ENCODE measurements at places on chromosomes 4 and X.

- DNase-seq, result no peak
Measured at GRCh38 chr4:67282749-67283148, 262.6 kb downstream of the CENPC start.

- DNase-seq, result no peak
Measured at GRCh38 chr4:79632114-79632513, 224.1 kb upstream of the GK2 start.

DNA sequence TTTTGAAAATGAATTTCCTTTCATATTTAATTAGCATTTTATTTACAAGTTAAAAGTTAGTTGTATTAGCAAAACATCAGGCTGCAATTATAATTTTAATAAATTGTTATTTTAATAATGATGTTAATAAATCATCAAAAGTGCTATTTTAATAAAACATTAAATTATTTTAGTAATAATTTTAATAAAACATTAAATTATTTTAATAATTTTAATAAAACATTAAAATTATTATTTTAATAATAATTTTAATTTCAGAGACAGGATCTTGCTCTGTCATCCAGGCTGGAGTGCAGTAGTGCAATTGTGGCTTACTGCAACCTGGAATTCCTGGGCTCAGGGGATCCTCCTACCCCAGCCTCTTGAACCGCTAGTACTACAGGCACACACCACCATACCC, 10.8 kb downstream of the RAP2C start:
- no peak for DNase-seq

DNA sequence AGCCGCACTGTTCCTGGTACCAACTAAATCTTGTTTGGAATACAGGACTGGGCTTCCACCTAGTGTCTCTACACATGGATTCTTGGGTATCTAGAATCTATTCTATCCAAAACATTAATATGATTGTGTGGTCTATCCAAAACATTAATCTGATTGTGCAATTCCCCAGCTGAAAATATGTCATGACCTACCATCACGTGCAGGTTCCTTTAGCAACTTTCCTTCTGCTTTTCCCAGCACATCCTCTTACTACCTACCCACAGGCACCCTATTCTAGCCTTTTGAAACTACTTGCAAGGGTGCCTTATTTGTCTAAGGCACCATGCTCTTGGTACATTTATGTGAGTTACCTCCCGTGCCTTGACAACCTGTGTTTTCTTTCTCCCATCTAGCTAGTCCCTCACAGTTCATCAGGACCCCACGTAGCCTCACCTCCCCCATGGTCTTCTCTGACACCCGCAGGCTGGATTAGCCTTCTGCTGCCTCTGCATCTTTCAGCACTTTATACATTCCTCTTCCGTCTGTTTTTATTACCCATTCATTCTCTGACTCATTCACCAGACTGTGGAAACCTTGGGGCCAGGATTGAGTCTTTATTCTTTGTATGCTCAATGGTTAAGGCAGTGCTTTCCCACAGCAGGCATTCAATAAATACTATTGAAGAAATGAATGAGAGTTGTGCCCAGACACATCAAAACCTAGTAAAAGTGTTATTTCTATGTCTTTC, 88.8 kb upstream of the FAM9B start:
- DNase-seq, result no peak

GRCh38 chr4:66609014-66609413, 936.3 kb downstream of the CENPC start:
- DNase-seq, result no peak

DNA sequence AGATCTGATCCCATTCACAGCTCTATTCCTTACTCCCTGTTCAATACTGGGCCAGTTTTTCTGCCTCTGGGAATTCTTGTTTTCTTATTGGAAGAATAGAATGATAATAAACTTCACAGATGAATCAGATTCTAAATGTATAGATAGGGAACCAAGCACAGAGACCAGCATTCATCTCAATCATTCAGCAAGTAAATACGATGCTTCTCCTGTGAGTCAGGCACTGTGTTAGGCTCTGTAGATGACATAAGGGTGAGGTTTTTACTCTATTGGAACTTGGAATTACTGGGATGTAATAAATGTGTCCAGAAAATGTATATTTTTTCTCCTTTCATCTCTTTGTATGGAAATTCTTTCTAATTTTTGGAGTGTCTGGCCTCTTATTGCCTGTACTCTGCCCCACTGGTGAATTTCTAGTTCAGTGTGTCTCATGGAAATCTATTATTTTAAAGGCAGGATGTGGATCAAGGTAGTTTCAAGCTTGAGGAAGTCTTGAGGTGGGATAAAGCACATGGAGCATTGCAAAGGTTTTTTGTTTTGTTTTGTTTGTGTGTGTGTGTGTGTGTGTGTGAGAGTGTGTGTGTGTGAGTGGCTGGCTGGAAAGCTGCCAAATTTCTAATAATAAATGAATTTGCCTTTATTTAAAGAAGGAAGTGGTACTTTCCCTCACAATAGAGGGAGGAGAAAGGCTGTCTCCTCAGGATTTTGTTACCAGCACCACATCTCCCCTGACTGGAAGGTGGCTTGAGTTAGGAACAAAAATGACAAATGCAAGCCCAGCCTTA, 117.9 kb upstream of the HS3ST1 start:
- no peak for DNase-seq

GRCh38 chrX:148658115-148658730, 157.8 kb downstream of the AFF2 start:
- DNase-seq, result no peak

- DNase-seq, result no peak
Measured at GRCh38 chr4:2290488-2290887, 28.6 kb upstream of the MXD4 start.

- peak; percentile 95 for DNase-seq
Measured at GRCh38 chr4:80407246-80407645, 71.7 kb downstream of the CFAP299 start.

DNA sequence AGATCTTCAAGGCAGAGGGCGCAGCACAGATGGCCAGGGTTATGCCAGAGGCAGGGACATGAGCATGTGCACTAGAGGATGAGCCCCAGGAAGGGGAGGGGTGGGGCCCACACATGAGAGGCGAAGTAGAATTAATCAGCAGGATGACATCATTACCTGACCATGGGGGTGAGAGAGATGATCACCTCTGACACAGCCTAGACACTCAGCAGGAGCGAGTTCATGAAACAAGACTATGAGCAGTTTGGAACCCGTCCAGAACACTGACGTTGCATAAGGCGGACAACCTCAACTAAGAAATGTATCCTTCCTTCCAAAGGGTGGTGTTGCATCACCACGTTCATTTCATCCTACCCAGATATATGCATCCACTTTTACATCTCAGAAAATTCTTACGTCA, 446.7 kb upstream of the TENM3 start:
- DNase-seq, result no peak

DNA sequence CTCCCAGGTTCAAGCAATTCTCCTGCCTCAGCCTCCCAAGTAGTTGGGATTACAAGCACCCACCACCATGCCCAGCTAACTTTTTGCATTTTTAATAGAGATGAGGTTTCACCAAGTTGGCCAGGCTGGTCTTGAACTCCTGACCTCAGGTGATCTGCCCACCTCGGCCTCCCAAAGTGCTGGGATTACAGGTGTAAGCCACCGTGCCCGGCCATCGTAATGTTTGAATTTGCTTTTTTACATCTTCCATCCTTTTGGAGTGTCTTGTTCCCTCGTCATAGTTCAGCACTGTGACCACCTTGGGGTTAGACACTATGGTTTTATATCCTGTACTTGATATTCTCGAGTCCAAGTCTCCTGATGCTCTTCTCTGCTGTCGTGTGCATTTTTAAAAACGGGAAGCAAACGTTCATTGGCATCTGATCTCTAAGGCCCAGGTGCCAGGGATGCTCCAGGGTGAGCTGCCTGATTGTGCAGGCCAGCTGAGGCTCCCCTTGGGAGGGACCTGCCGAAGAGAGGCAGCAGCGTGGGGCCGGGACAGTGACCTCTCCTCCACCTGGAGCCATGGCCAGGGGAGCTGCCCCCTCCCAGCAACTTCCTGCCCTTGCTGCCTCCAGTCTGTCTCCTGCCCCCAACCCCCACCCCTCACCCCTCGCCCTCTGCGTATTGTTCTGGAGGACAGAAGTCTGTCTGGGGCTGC, 16.7 kb downstream of the DGKQ start:
- no peak for DNase-seq

- DNase-seq, result no peak
Measured at GRCh38 chr4:88705805-88706492, 8.3 kb upstream of the NAP1L5 start.

- no peak for DNase-seq
Measured at GRCh38 chr4:139959396-139959795, 194.6 kb downstream of the MAML3 start.

GRCh38 chr4:10703156-10703555, 18.6 kb upstream of the CLNK start:
- DNase-seq, result no peak

DNA sequence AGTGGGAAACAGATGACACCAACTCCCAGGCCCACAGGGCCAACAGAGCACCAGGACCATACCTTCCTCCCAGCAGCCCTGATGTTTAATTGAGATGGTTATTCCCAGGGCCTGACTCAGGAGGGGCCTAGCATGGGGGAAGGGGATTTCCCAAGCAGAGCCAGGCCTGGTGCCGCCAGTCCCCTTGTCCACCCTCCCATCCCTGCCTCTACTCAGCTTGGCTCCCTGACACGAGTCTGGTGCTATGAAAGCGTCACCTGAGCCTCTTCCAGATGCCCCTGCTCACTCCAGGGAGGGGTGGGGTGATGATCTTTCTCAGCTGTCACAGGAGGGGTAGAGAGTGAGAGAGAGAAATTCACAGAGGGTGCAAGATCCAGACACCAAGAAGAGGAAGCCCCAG, 72.7 kb downstream of the EFNB1 start:
- DNase-seq, result no peak

DNA sequence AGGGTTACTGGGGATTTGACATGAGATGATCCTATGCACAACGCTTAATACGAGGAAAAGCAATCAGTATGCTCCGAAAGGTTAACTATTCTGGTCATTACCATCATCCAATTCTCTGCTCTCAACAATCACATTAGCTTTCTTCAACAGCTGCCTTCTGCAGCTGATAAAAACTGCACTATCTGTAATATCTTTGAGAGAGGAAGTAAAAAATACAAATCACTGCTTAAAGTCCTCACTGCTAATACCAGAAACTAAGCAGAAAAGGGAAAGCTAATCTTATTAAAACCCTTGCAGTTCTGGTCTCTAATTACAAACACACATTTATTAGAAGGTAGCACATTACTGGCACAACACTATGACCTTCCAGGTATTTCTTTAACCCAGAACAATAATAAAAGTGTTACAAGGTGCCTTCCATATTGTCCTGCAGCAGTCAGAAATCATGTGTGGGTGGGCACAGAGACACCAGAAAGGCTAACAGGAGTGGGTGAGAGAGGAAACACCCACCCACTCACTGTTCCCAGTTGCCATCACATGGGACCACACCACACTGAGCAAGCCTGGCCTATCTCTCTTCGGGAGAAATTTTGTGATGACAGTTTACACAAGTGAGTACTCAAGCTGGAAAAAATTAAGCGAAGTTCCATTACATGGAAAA, 71.0 kb downstream of the RELL1 start:
- no peak for DNase-seq

DNA sequence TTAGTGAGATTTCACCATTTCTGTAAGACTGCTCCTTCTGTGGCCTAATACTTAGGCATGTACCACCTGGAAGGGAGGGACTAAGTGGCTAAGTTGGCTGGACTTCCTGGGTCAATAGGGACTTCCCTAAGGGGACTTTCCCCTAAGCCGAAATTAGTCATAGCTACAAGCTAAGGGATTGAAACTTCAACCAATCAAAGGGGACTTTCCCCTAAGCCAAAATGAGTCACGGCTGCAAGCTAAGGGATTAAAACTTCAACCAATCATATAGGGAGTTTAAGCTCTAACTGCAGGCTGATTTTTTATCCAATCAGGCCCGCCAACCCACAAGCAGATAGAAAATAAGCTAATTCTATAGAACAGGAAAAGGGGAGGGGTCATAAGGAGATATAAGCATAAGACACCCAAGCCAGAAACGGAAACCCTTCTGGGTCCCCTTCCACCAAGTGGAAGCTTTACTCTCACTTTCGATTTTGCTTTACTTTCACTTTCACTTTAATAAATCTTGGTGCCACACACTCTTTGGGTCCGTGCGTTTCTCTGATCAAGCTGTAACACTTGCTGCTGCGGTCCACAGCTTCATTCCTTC, 382.8 kb downstream of the KLHL4 start:
- DNase-seq, result no peak

DNA sequence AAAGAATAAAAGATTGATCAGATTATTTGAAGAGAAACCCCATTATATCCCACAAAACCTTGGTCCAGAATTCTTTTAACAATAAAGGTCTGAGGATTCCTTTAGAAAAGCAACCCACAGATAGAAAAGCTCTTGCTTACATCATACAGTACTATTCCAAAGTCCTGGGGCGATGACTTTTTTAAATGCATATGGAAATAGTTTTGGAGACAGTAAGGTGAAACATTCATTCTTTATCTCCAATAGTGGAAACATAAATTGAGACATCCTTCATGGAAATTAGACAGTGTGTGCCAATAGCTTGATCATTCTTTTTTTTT, 85.7 kb upstream of the UCP1 start:
- no peak for DNase-seq

- peak; percentile 62 for DNase-seq
Measured at GRCh38 chr4:71266090-71266794, 72.6 kb upstream of the SLC4A4 start.

DNA sequence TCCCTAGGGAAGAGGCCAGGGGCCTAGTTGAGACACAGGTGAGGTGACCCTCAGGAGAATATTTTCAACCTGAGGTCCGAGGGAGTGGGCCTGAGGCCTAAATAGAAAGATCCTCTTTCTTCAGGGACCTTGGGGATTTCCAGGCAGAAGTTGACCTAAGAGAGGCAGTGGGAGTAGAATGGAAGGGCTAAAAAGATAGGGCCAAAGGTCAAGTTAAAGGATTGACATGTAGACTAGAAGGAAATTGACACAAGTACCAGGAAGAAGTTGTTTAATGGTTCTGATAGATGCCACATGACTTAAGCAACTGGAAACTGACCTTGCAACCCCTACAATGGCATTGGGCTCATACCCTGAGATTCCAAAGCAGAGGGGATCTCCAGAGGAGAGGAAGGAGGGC, 76.9 kb downstream of the SHROOM3 start:
- DNase-seq, result no peak

DNA sequence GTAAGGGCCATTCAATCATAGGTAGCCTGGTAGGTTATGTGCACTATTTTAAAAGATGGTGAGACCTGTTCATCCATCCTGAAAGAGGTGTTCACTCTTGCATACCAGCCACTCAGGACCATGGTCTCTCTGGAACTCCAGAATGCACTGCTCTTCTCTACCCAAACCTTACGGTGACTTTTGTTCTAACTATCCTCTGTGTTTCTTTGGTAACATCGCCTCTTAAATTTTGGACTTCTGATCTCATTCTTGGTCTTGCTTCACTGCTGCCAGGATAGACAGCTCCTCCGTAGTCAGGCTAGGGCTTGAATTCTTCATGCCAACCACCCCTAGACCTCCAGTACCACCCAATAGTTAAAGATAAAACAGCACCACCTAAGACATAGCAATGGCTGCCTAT, 346.3 kb upstream of the GALNT7 start:
- no peak for DNase-seq

GRCh38 chrX:43868791-43869190, 13.5 kb downstream of the MAOB start:
- DNase-seq, result no peak
